ENCODE measurements at places on chromosomes 6 and 20.
A peak's percentile ranks its signal among the peaks of the same experiment; 100 is the strongest.

DNA sequence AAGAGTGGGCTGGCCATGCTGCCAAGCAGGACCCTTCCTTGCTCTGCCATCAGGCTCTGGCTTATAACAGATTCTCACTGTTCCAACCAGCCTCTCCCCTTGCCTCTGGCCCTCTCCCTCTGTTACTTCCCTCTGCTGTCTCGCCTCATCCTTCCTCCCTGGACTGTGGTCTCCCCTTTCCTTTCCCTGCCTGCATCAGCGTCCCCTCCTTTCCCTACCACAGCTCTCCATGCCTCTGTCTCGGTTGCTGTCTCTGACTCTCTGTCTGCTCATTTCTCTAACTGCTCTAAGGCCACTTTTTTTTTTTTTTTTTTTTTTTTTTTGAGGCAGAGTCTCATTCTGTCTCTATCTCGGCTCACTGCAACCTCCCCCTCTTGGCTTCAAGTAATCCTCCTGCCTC is 173.4 kb downstream of the PTPRT start:
- no peak for DNase-seq

DNA sequence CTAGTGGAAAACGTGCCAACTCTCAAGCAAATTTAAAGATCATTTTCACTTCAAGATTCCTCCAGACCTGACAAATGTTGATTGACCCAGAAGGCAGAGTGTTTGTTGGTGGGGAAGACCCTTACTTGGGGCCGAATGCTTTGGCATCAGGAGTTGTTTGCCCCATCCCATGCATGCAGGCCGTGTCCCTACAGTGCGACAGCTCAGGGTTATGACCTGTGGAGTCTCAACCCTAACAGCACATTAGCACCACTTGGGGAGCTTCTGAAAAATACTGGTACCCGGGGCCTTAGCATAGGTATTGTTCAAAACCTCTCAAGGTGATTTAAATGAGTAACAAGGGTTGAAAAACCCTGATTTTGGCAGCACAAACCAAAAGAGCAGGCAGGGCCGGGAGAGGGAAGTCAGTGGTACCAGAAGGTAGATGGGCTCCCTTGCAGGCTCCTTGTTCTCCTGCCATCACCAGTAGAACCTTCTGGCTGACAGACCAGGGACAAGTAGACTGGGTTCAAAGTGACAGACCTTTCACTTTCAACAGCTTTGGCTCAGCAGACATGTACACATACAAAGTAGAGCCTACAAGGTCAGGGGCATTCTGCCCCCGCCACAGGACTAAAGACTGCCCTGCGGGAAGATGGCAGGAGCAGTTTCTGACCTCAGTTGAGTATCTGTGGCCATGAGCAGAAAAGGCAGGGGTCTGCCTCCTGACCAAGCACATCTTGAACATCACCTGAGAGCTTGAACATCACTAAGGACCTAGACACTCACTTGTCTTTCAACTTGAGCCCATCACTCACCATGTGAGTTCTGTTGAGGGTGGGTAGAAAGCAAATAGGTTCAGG is 39.6 kb downstream of the PLCG1 start:
- DNase-seq = no peak

GRCh38 chr20:2416541-2417212 is 36.0 kb downstream of the TGM6 start:
- no peak for DNase-seq

DNA sequence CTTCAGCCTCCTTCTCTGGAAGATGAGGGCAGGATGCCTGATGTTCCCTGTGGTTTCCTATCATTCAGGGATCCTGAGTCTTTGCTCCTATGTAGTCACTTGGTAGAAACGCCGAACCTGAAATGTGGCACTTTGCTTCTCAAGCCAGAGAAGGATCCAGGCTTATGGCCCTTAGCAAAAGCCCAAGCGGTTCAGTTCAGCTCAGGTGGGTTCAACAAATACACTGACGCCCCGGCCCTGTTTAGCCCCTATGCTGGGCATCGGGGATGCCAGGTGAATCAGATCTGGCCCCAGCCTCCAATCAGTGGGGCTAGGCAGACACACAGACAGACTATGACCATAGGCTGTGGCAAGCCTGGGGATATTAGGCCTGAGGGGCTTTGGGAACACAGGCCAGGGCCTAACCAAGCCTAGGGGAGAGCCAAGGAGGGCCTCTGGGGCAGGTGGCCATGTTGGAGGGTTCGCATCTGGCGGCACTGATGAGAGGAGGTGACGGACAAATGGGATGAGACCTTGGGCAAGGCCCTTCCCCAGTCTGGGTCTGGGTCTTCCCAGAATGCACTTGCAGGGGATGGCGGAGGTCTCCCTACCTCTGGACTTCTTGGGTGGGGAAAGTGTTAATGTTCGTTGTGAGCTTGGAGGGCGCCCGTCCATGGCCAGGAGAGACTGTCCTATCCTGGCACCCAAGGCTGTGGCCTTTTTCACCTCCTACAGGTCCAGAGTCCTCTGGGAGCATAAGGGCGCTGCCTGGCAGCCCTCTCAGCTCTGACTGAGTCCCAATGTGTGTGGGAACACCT is 17.6 kb upstream of the SRC start:
- no peak for DNase-seq

DNA sequence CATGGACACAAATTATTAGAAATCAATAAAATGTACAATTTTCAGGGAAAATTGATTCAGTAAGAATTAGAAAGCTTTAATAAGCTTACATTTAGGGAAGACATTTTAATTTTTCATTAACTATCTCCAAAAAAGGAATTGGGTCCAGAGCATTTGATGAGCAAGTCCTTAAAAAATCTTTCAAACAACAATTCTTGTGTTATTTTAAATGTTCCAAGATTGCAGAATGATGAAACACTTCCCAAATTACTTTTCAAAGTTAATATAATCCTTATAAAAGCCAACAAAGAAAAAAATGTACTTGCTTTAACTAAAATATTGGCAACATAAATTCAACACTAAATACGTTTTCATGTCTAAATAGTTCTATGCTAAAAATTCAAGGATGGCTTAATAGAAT is 102.0 kb downstream of the ADAT2 start:
- DNase-seq = no peak

DNA sequence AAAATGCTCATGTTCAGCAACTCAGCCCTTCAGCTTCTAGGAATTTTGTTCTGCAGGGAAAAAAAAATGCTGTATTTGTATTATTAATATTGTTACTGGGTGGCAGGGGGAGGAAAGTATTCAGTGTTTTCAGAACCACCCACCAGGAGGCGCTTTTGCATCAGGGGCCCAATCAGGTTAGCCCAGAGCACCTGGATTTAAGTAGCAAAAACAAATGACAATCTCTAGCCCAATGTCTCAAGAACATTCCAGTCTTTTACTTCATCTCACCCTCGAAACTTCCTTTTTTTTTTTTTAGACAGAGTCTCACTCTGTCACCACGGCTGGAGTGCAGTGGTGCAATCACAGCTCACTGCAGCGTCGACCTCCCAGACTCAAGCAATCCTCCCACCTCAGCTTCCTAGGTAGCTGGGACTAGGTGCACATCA is 635 bp upstream of the C20orf203 start:
- DNase-seq = no peak

- DNase-seq = no peak
Measured at GRCh38 chr6:36657942-36658544, 20.5 kb upstream of the CDKN1A start.

DNA sequence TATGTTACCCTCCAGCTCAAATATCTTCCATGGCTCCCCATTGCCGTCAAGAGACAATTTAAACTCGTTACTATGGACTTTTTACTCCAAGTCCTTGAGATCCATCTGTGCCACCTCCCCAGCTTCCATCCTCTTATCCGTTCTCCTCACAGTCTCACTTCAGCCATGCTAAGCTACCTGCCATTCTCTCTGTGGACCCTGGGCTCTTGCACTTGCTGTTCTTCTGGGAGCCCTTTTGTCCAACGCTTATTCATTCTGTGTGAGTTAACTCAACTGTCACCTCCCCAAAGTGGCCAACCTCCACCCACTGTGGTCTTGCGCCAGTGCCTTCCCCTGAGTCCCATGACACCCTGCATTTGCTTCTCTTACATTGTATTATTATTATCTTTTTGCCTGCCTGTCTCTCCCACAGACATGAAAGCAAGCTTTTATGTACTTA is 132.4 kb downstream of the BCAS1 start:
- no peak for DNase-seq

GRCh38 chr6:37131104-37131959 is 38.6 kb upstream of the PIM1 start:
- DNase-seq = peak; percentile 88

DNA sequence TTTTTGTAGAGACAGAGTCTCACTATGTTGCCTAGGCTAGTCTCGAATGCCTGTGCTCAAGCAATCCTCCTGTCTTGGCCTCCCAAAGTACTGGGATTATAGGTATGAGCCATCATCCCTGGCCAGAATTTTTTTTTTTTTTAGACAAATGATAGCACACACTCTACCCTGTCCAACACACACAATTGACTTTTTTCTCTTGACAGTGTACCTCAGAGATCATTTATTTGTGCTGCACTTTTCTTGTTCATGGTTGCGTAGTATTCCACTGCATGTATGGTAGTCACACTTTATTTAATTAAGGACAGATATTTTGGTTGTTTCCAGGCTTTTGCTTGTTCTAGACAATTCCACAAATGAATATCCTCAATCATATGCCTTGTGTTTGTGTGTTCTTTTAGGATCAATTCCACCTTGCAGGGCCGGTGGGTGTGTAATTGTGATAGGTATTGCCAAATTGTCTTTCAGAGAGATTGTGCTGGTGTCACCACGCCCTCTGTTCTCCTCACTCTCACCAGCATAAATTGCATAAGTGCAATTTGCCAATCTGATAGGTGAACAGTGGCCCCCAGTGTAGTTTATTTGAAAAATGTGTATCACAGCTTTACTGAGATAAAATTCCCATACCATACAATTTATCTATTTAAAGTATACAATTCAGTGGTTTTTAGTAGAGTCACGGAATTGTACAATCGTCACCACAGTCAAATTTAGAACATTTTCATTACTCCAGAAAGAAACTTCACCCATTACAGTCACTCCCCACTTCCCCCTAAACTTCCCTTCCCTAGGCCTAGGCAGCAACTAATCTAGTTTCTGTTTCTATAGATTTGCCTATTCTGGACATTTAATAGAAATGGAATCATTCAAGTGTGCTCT is 20.1 kb downstream of the SRC start:
- no peak for DNase-seq

GRCh38 chr6:149140137-149140909 is 177.2 kb upstream of the TAB2 start:
- no peak for DNase-seq

DNA sequence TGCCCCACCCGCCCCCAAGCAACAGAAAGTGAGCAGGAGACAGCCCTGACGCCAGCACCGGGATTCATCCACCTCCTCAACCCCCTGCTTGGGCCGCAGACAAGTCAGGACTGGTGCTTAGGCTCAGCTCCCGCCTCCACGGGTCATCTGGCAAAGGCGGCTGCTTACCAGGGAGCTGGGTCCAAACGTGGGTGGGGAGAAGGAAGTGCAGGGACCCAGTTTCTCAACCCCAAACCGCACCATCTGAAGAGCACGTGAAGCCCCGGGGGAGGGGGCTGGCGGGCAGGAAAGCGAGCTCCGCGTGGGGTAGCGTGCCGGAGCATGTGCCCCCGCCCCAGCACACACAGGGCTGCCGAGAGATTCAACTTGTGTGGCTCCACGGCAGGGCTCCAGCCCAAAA is 87.2 kb downstream of the BMP7 start:
- no peak for DNase-seq

- DNase-seq = no peak
Measured at GRCh38 chr20:16942756-16943155, 194.6 kb downstream of the OTOR start.

- DNase-seq = no peak
Measured at GRCh38 chr6:122568350-122568749, 41.9 kb upstream of the PKIB start.

DNA sequence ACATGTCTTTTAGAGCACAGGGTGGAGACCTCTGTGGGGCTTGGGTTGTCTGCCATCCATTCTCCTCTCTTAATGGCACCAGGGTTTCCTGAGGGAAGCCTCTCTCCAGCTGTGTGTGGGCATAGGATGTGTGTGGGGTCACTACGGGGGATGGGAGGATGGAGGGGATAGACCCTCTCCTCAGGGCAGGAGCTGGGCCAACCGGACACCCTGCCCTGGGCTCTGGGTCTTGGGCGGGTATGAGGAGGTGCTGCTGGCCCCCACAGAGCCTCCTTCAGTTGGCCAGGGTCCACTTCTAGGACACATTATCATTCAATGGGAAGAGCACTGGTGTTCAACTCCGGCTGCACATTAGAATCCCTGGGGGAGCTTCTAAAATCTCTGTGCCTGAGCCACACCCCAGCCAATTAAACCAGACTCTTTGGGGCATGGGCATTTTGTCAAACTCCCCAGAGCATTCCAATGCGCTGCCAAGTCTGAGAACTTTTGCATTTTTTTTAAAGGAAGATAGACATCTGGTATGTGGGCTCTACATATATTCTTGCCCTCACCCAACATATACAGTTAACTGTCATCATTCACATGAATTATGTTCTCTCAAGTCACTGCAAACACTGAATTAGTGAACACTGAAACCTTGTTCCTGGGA is 38.5 kb downstream of the TRAM2 start:
- DNase-seq = no peak

- no peak for DNase-seq
Measured at GRCh38 chr6:119310486-119311036, 39.0 kb downstream of the MAN1A1 start.

GRCh38 chr20:59214606-59215547 is 51.3 kb downstream of the ZNF831 start:
- DNase-seq = no peak

DNA sequence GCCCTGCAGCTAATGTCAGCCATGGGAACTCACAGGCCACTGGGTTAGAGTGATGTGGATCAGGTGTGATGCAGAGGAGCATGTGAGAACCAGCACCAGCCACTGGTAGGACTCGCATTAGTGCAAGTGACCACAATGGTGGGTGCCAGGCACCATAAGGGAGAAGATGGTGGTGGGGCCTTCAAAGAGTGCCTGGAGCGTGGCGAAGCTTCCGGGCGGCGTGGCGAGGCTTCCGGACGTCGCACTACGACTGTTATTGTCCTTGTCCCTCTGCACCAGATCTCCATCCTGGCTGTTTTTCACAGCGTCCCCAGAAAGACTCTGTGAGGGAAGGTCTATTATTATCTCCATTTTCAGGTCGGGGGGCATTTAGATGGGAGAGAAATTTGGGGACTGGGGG is 43.9 kb downstream of the C20orf203 start:
- no peak for DNase-seq

DNA sequence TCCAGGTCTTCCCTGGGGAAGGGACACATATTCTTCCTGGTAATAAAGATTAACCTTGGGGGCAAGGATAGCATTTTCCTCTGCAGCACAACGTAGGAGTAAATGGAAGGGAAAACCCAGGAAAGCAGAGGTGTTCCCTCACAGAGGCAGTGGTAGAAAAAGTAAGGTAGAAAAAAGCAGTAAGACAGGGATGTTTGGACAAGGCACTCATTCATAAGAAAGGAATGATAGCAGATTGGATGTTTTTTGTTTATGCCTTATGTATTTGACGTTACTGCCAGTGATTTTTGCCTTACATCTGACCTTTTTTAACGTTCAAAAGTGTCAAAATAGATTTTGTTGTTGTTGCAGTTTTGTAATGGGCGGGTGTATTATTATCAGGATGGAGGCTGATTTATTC is 395.0 kb downstream of the CDKAL1 start:
- no peak for DNase-seq

- DNase-seq = no peak
Measured at GRCh38 chr20:61178551-61179071, 73.5 kb upstream of the CDH4 start.
